ENCODE measurements at places on chromosomes 4 and X.

GRCh38 chr4:156536661-156537060 lies 434.9 kb downstream of the PDGFC start:
- DNase-seq, result no peak

GRCh38 chr4:67702166-67702565 lies 1.2 kb upstream of the UBA6 start:
- DNase-seq, result no peak

- DNase-seq, result no peak
Measured at GRCh38 chr4:173794662-173795061, 264.6 kb upstream of the HAND2 start.

DNA sequence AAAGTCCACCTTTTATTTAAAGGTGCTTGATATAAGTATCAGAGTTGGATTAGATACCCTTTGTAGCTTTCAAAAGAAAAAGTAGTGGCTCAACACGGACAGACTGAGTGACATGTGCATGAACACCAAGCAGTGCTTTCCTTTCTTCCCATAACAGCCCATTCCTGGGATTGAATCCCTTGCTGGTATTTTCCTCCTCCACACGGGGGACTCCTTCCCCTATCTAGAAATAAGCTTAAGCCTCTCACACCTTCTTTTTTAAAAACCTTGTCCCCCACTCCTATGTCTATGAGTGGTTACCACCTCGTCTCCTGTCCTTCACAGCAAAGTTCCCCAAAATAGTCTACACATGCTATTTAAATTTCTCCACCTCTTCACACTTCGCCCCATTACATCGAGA lies 5.1 kb downstream of the AP1S2 start:
- DNase-seq, result no peak

- no peak for DNase-seq
Measured at GRCh38 chr4:179124419-179124818, 1682.2 kb upstream of the AGA start.

DNA sequence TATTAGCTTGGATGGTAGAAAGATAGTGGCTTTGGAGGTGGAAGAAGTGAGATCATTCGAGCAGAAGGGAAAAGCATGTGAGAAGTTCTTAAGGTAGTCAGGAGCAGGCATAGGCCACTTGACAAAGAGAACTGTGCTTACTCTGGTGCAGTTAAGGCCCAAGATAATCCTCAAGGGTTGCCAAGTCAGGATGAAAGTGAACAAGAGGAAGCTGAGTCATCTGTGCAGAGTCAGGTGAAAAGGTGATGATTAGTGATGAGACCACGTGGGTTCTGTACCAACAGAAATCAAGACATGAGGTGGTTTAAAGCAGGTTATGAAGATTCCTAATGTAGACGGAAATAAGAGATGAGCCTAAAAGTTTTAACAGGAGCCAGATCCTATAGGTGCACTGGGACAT lies 369.8 kb downstream of the DTHD1 start:
- DNase-seq, result no peak

DNA sequence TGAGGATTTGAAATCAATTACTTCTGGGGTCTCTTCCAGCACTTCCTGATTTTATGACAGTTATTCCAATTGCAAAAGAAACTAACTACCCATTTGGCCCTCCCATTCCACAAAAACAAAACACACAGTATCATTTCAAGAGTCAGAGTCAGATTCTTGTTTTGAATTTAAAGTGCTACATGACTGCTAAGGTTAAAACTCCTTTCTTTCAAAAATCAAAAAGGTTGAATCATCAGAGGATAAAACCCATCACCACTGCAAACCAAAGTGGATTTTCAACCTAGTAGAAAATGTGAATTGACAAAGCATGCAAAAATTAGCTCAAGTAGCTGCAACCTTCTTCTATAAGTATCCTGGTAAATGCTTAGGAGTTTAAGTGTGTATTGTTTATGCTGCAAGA lies 67.4 kb downstream of the DHX15 start:
- no peak for DNase-seq

DNA sequence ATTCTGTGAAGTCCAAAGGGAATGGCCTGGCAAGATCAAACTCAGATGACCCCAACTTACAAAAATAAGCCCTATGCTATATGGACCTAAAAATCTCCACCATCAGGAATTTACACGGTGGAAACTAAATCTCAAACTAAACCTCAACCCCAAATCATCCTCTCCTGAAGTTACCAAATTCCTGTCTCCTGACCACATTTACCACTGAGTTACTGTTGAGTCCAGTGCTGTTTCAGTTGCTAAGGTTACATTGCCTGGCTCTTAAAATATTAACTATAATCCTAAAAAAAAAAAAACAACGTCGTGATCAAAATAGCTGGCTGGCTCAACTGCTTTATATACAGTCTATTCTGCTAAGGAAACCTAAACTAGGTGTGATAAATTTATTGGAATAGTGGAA lies 315.2 kb upstream of the SLIT2 start:
- DNase-seq, result no peak

DNA sequence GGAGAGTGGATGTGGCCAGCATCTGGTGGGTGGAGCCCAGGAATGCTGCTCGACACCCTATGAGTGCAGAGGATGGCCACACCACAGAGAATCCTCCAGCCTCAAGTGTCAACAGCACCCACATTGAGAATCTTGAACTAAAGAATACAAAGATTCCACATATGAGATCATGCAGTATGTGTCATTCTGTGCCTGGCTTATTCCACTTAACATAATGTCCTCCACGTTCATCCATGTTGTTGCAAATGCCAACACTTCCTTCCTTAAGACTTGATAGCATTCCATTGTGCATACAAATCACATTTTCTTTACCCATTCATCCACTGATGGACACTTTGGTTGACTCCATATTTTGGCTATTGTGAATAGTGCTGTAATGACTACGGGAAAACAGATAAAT lies 145.8 kb downstream of the PRKX start:
- no peak for DNase-seq

DNA sequence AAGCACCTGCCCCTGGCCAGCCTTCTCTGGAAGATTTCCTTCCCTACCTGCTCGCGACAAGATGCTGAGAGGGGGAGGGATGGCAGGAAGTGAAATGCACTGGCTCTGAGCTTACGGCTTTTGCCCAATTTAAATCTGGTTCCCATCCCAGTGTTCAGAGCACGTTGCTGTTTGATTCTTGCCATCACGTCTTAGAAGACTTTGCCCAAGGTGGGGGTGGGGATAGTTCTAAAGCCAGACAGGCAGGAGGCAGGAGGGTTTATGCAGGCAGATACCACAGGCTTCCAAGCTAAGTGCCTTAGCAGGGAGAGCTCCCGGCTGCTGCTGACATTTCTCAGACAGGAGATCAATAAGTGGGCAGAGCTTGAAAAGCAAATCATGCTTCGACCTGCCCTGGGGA lies 393.9 kb downstream of the MID1IP1 start:
- DNase-seq, result no peak

GRCh38 chr4:6777636-6778281 lies 4.8 kb upstream of the KIAA0232 start:
- no peak for DNase-seq

GRCh38 chr4:166169111-166169510 lies 296.1 kb downstream of the TLL1 start:
- no peak for DNase-seq

GRCh38 chr4:26701095-26701494 lies 117.2 kb downstream of the TBC1D19 start:
- DNase-seq, result no peak

- no peak for DNase-seq
Measured at GRCh38 chrX:19907794-19908193, 20.4 kb upstream of the SH3KBP1 start.

GRCh38 chrX:75596178-75596577 lies 73.3 kb upstream of the ZDHHC15 start:
- no peak for DNase-seq

GRCh38 chrX:41553688-41554087 lies 106.5 kb downstream of the NYX start:
- no peak for DNase-seq

- DNase-seq, result no peak
Measured at GRCh38 chrX:109270580-109271484, 211.1 kb downstream of the GUCY2F start.

DNA sequence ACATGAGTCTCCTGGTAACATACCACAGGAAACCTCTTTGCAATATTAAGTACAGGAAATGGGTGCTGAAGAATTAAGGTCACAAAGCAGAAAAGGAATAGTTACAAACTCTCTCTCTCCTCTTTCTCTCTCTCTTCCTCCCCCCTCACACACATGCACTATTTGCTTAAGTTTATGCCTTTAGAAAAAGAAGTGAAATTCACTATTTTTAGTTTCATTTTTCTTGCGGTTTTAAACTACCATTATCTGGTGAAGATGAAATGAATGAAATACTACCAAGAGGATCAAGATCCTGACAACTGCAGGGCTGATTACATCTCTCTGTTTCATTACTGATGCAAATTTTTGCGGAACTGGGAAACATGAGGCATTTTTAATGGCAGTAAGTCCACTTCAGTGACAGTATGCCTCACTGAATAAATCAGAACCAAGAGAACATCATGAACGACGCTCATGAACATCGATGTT lies 64.3 kb upstream of the FTHL17 start:
- DNase-seq, result no peak

GRCh38 chrX:15737190-15737958 lies 696 bp upstream of the CA5B start:
- DNase-seq, result no peak

- DNase-seq, result no peak
Measured at GRCh38 chr4:183130328-183131155, 31.5 kb downstream of the WWC2 start.

DNA sequence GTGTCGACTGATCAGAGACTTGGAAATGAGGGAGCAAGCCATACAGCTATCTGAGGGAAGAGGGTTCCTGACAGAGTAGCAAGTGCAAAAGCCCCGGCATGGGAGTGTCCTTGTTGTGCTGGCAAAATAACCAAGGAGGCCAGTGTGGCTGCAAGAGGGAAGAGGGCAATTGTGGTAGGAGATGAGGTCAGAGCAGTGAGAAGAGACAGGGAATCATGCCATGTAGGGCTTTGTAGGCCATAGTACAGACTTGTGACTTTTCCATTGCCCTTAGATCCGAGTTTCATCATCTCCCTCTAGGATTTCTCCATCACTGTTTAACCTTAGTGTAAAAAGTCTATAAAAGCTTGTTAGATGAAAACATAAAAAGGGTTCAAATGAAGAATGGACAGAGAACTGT lies 76.2 kb downstream of the DOCK11 start:
- no peak for DNase-seq
